SJCRH30 (cell line): ENCODE measurements at places on chromosomes 4 and X.

DNA sequence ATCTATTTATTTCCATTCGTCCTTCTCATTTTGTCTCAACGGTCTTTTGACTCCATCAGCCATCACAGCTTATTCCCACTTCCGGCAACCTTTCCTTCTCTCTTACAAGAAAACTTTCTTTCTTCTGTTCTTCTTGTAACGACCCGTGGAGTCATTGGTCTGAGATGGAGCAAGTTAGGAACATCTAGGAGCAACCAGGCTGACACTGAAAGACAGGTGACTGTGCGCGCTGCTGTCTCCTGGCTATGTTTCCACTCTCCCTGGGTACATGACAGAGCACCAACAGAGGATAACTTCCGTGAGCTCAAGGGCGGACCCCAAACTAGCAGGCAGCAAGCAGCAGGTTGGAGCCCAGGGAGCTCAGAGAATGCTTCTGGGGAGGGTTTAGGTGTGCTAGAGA is 2.5 kb downstream of the FGF5 start:
- no peak for DNase-seq

- DNase-seq = no peak
Measured at GRCh38 chrX:111695297-111695880, 14.4 kb downstream of the ALG13 start.

DNA sequence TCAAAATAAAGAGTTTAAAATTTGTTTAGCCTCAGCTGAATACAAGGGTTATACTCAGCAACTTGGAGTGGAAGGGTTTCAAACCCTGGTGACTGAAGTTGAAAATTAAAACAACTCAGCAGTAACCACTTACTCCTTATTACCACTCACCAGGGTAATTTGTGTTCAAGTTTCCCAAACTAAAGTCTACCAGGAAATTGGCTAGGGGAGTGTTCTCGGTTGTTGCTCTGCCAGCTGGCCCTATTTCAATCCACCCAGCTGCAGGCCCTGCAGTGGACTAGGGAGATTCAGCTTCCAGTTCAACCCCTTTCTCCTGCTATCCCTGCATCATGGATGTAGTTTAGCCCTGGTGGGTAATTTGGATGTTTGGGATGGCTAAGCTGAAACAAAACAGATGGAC is 37.8 kb upstream of the EXOC1L start:
- no peak for DNase-seq

DNA sequence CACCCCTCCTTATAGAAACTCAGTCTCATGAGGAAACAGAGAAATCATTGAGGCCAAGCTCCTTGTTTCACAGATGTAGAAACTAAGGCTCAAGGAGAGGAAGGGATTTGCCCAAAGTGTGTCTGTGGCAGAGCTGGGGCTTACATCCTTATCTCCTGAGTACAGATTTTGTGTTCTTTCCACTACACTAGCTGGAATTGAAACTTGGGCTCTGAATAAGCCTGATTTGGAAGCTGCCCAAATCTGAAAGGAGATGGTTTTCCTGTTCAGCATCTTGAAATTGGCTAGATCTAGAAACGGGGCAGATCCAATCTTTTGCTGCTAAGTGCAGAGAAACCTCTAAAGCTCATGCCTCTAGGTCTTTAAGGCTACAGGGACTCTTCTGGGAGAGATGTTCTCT is 24.3 kb downstream of the AWAT2 start:
- DNase-seq = no peak

GRCh38 chrX:45368705-45369104 is 168.0 kb upstream of the DIPK2B start:
- DNase-seq = no peak

GRCh38 chrX:138765051-138765450 is 53.5 kb upstream of the FGF13 start:
- no peak for DNase-seq

DNA sequence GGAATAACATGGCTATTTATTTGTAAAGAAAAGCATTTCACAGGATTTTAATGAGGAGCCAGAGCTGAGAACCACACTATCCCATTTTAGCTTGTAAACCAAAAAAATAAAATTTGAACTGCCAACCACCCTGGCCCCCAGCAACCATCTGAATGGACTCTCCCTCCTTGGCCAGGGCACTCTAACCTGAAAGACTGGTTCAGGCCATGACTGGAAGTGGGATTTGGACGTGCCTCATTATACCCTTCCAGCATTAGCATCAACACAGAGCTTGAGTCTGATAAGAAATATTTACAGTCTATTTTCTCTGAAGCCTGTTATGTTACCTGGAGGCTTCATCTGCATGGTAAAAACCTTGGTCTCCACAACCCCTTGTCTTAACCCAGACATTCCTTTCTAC is 30.0 kb downstream of the METAP1 start:
- DNase-seq = no peak

GRCh38 chrX:5998901-5999300 is 229.8 kb downstream of the NLGN4X start:
- no peak for DNase-seq

DNA sequence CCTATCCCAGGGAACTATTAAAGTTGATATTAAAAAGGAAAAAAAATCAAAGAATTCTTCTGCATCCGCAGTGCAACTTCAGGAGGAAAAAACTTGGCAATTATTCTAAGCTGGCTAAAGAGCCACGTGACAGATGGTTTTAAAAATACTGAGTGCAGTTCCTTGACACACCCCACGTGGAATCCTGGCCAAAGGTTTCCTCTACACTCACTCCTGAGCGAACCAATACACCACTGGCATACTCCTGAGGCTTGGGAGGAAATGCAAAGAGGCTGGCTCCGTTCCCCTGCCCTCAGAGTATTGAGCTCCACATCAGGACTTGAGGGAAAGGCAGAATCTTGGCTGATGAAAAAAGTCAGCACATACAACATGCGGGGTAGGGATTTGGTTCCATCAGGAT is 133.8 kb upstream of the ATP6AP2 start:
- no peak for DNase-seq

GRCh38 chrX:134732676-134733075 is 74.4 kb upstream of the PLAC1 start:
- DNase-seq = no peak

- no peak for DNase-seq
Measured at GRCh38 chr4:37747772-37748330, 61.7 kb upstream of the RELL1 start.

GRCh38 chr4:171857302-171858012 is 44.3 kb downstream of the GALNTL6 start:
- DNase-seq = no peak

GRCh38 chrX:136589966-136590365 is 58.0 kb downstream of the VGLL1 start:
- DNase-seq = no peak

- DNase-seq = no peak
Measured at GRCh38 chr4:56806666-56807065, 14.8 kb downstream of the SPINK2 start.

GRCh38 chrX:146424422-146424821 is 385.1 kb upstream of the CXorf51B start:
- DNase-seq = no peak

GRCh38 chrX:133511041-133511440 is 95.8 kb upstream of the GPC4 start:
- no peak for DNase-seq

DNA sequence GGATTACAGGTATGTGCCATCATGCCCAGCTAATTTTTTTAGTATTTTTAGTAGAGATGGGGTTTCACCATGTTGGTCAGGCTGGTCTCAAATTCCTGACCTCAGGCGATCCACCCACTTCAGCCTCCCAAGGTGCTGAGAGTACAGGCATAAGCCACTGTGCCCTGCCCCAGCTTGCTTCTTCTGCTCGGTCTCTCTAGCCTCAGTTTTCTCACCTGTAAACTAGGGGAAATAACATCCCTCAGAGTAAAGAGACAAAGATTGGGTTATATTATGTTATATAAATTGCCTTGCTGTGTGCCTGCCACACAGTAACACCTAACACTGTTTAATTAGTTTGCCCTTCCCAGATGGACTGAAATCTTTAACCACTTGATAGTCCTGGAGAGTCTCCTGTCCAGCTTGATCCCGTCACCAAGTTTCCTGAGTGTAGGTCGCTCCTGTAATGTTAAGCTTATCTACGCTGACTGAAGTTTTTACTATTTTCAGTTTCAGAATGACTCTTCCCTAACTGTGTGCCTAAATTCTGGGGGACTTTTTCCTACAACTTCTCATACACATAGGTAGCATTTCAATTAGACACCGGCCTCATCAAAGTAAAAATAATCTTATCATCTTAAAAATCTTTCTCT is 412.7 kb upstream of the TENM3 start:
- DNase-seq = no peak

GRCh38 chr4:1240721-1241465 is 8.0 kb downstream of the CTBP1 start:
- DNase-seq = no peak

GRCh38 chr4:44988011-44988410 is 261.7 kb upstream of the GNPDA2 start:
- peak; percentile 17 for DNase-seq

- no peak for DNase-seq
Measured at GRCh38 chr4:101345271-101345595, 2.1 kb downstream of the PPP3CA start.

DNA sequence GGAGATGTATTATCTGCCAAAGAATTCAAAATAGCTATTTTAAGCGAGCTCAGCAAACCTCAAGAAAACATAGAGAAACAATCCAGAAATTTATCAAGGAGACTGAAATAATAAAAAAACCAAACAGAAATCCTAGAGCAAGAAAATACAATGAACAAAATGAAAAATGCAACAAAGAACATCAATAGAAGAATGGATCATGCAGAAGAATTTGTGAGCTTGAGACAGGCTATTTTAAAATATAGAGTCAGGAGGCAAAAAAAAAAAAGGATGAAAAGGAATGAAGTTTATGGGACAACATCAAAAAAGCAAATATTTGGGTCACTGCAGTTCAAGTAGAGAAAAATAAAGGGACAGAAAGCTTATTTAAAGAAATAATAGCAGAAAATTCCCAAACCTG is 29.1 kb downstream of the CENPE start:
- DNase-seq = no peak

- DNase-seq = peak; percentile 40
Measured at GRCh38 chr4:55409468-55410171, 13.9 kb downstream of the TMEM165 start.

DNA sequence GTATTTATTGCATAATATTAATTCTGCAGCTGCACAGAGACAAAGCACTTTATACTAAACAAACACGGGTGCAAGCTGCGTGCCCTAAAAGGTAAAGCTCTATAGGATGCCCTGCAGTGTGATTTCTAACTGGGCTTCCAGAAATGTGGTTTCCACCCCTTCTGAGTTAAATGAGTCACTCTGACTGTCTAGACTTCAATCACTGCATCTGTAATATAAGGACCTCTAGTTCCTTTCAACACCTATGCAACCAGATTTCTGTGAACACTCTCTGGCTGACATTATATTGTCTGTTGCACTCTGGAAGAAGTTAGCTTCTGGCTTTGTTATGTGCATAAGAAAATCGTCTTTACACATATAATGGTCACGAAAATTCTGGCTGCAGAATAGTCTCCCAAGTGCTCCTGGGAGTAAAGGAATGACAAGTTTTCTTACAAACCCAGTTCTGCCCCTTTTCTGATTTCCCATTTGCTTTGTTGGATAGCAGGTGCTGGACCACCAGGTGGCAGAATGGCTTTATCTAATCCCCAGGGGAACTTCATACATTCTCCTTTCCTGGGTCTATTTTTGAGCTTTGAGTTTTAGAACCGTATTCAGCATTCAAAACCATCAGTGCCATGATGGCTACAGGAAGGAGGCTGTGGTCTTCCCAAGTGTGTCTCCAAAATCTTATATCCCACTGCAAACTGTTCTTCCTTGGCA is 842.2 kb downstream of the STIM2 start:
- peak; percentile 67 for DNase-seq

DNA sequence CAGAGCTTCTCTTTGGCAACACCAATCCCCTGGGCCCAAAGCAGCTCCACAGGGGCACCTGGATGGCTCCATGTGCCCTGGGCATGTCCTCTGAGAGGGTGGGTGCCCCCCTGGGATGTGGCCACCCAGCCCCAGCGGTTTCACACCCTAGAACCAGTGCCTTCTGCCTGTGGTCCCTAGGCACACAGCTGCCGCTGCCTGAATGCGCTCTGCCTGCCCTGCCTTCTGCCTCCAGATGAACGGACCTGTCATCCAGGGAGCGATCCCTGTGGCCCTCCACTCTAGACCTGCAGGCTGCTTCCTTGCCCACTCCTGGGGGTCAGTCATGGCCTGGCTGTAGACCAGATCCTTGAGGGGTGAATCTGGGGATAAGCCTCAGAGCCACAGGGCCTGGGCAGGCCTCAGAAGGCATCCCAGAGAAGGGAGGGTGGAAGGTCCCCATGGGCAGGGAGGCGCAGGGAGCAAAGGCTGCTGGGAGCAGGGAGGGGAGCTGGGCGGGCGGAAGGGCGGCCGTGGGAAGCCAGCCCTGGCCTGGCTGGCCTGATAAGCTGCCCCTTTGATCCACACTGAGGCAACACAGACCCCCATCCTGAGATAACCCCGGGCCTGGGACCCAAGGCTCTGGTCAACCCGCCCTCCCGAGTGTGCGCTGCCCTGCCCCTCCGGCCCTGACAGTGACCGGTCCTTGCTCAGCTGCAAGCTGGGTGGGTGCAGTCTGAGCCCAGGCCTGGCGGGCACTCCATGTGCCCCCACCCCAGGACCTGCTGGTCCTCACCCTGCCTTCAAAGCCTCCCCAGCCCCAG is 8.1 kb upstream of the FGFR3 start:
- no peak for DNase-seq

DNA sequence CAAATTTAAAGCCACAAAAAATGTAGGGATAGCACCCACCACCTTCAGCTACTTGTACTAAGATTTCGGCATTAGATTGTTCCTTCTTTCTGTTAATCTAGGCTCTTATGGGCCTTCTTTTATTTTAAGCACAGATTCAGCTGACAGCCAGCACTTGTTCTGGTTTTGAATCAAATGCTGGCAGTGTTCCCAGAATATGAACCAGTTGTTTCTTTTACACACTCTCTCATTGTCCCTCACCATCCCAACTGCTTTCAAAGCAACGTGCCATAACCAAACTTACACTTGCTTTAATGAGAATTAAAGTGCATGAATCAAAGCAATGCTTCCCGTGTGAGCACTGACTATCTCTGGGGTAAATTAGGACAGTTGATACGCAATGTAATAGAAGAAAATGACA is 744.5 kb upstream of the FAM241A start:
- peak; percentile 96 for DNase-seq
